Cortex of kidney (tissue), 1 donor: ENCODE measurements at places on chromosomes 6 and 20.

- no peak for DNase-seq
Observed at GRCh38 chr6:136846046-136846445, 23.7 kb downstream of the PEX7 start.

DNA sequence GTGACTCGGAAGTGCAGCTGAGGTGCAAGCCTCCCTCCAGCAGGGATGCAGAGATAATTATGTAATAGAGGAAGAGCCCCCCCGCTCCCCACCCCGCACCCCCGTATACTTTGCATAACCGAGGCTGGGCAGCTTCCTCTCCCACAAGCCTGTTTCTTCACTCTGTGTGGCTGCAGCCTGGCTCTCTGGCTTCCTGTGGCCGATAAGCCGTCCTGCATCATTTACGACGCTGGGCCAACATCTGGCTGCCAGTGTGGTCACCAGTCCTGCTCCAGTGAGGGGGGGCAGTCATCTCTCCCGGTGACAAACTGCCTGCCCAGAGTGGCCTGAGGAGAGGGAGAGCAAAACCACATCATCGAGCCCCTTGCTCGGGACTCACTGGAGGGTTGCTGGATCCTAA is 59.2 kb downstream of the RBM38 start:
- no peak for DNase-seq

DNA sequence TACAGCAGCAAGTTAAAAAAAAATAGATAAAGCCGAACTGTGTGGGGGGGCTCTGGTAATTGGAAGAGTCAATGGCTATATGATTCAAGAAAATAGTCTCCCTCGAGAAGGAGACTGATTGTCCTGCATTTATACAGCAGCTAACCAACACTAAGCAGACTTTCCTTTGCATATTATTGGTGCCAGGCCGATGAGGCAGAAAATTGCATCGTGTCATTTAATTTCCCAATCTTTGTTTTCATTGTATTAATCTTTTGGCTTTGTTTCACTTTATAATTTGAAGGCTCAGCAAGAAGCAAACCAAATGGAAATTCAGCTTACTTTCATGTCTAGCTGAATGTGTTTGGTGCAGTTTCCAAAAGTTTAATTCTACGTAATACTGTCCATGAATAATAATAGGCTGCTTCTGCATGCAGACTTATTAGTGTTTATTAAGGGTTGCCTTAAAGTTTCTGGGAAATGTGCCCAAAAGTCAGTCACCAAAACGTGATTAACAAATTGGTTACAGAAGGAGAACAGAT is 258.5 kb downstream of the HACE1 start:
- no peak for DNase-seq

DNA sequence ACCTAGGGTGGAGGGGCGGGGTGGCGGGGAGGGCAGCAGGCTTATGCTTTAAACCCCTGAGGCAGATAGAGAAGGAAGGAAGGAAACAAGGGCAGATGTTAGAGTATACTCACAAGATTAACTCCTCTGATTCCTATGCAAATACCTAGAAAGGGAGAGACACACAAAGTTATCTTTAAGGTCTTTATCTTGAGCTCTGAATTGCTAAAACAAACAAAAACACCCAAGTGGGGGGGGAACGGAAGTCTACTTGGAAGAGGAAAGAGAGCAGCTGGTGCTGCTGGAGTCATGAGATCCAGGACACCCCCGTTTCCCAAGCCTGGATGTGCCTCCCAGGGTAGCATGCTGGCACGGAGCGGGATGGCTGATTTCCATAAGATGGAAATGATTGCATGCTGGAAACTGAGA is 43.4 kb downstream of the PLAGL1 start:
- no peak for DNase-seq

GRCh38 chr6:129473546-129473945 is 236.4 kb downstream of the ARHGAP18 start:
- DNase-seq = no peak

DNA sequence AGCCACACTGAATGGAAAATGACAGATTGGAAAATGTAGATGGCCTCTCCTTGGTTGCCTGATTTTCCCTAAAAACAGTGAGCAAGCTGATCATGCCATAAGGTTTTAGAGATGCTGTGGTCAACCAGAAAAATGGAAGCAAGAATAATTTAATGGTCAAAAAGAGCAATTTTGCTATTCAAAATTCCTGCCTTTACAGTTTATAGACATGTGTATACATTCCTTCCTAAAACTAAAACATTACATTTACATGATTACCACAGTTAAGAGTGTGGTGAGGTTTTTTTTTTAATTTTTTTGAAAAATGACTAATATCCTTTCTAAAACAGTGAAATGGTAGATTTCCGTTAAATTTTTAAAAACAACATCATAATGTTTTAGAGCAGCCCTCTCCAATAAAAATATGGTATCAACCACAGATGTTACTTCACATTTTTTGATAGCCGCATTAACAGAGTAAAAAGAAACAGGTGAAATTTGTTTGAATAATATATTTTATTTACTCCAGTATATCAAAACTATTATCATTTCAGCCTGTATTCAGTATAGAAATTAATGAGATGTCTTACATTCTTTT is 407.0 kb upstream of the SOX4 start:
- DNase-seq = no peak

DNA sequence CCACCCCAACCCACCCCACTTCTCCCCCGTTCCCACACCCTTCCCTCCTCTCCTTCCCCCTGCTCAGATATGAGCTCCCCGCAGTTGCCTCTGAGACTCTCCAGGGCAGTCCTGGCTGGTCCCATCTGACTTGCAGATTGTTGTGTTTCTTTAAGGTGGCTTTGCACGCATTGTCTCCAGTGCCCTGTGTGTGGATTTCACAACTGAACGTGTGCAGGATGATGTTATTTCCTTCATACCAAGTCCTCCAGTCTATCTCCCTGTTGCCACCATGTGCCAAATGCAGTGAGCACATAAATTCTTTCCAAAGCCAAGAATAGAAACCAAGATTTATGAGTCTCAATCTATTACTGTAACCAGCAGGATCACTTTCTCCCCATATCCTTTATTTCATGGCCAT is 79.1 kb downstream of the TMEM242 start:
- no peak for DNase-seq

GRCh38 chr6:129448965-129449364 is 261.0 kb downstream of the ARHGAP18 start:
- no peak for DNase-seq

- DNase-seq = no peak
Observed at GRCh38 chr20:50554694-50555579, 44.8 kb downstream of the PTPN1 start.

GRCh38 chr6:143700684-143701348 is 23.1 kb downstream of the PHACTR2 start:
- no peak for DNase-seq

DNA sequence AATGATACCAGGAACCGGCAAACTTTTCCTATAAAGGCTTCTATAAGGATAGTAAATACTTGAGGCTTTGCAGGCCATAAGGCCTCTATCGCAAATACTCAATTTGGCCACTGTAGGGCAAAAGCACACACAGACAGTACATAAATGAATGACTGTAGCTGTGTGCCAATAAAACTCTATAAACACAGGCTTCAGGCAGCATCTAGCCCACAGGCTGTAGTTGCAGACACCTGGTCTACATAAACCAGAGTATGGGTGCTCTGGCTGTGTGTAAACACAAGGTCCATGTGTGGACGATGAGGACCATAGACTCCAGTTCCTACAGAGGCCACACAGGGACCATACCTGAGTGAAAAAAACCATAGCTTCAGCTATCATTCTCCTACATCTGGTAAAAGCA is 52.2 kb downstream of the ZMYND8 start:
- DNase-seq = no peak

DNA sequence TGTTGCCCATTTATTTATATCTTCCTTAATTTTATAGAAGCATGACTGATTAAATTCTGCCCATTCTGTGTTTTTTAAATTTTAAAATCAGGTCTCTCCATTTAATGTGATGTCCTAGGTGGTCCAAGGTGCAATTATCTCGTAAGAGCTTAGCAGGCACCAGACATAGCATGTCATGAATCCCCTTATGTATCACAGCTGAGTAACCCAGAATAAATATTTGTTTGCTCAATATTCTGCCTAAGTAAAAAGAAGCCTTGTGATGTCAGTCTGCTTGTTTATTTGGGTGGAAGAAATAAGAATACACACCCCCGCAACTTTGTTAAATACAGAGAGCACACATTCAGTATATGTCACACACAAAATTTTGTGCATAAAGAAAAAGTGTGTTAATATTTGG is 211.3 kb downstream of the FARS2 start:
- DNase-seq = no peak

DNA sequence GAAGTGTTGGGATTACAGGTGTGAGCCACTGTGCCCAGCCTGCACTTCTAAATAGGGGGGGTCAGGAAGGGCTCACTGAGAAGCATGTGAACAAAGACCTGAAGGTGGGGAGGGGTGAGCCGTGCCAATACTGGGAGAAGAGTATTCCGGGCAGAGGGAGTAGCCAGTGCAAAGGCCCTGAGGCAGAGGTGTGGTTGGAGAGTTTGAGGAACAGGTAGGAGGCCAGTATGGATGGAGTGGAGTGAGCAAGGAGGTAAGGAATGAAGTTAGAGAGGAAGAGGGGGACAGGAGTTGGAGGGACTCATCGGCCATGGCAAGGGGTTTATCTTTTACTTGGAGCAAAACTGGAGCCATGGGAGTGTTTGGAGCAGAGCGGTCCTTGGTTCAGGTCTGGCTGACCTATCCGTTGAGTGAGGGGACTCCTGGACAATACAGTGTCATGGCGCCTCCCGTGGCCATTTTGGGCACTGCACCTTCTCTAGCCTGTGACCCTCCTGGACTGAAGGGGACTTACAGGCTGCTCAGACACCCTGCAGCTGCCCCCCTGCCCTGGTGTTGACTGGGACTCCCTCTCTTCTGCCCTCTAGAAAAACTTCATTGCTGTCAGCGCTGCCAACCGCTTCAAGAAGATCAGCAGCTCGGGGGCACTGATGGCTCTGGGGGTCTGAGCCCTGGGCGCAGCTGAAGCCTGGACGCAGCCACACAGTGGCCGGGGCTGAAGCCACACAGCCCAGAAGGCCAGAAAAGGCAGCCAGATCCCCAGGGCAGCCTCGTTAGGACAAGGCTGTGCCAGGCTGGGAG is 12.1 kb downstream of the FOXS1 start:
- DNase-seq = no peak

- DNase-seq = no peak
Observed at GRCh38 chr20:60281295-60281694, 323.1 kb downstream of the CDH26 start.

DNA sequence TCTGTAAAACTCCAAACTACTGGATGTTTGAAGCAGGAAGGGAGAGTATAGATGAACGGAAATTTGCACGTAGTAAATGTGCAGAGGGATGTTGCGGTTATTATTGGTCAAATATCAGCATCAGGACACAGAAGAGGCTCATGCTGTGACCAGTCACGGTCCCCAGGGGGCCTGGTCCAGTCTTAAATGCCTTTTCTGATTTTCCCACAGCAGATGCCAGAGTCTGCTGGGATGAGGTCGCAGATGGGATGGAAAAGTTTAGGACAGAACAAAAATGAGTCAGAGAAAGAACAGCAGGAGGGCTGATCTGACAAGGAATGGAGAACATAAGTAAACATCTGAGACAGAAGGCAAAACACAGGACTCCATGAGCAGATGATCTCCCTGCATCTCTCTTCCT is 11.7 kb upstream of the SIRPG start:
- no peak for DNase-seq

DNA sequence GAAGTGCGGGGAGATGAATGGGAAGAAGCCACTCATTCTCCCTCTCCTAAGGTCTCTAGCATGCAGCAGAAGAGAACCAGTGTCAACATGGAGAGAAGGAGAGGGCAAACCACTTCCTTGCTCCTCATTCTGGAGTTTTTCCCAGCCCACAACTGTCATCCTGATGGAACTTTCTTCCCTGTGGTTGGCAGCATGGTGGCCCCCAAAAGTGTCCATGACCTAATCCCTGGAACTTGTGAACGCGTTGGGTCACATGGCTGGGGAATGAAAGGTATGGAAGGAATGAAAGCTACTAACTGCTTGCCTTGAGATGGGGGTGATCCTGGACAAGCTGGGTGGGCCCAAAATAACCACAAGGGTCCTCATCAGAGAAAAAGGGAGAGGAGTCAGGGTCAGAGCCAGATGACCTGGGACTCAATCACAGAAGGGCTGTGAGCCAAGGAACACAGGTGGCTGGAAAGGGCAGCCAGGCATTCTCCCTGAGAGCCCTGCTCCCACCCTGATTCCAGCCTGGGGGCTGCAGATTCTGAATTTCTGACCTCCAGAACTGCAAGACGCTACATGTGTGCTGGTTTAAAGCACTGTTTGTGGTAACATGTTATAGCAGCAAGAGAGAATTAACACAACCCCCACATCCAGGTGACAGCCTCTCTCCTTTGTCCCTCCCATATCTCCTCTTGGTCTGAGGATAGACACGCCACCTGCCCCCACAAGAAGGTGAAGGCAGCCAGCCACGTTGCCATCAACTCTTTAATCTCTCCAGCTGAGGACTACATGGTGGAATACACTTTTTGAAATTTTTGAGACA is 63.2 kb downstream of the PYGB start:
- DNase-seq = no peak

DNA sequence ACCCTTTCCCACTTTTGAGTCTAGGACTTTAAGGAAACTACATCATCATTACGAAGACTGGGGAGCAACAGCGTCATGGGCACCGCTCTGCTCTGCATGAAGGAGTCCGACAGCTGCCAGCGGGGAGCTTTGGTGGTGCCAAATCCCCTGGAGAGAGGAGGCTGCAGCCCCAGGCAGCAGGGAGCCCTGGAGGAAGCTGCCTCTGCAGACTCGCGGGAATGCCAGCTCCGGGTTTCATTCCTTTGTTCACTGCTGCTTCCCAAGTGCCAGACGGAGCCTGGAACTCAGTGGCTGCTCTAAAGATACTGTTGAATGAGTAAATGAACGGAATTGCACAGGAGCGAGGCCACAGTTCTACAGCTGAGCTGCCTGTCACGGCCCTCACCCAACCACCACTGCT is 196.5 kb upstream of the THBS2 start:
- DNase-seq = no peak

GRCh38 chr6:6586671-6587526 is 1.6 kb upstream of the LY86 start:
- DNase-seq = no peak

- DNase-seq = no peak
Observed at GRCh38 chr20:49868964-49869363, 46.4 kb downstream of the SPATA2 start.

GRCh38 chr20:42018979-42019378 is 400.8 kb upstream of the CHD6 start:
- no peak for DNase-seq

- DNase-seq = no peak
Observed at GRCh38 chr6:144653885-144654505, 368.9 kb downstream of the UTRN start.
